ENCODE measurements at places on chromosomes 11 and 22.

DNA sequence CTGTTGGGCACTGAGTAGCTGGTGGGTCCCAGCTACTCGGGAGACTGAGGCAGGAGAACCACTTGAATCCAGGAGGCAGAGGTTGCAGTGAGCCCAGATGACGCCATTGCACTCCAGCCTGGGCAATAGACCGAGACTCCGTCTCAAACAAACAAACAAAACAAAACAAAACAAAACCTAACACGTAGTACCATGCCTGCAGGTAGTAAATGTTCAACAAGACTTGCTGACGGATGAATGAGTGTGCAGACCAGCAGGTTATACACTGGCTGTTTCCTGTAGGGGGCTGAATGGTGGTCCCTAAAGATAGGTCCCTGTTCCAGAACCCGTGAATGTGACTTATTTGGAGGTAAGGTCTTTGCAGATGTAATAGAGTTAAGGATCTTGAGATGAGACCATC, 12.8 kb upstream of the MRGPRD start:
- DNase-seq = no peak

- DNase-seq = no peak
Observed at GRCh38 chr11:112339566-112339965, 78.9 kb upstream of the PLET1 start.

GRCh38 chr22:29872989-29873388, 10.0 kb upstream of the MTMR3 start:
- no peak for DNase-seq

DNA sequence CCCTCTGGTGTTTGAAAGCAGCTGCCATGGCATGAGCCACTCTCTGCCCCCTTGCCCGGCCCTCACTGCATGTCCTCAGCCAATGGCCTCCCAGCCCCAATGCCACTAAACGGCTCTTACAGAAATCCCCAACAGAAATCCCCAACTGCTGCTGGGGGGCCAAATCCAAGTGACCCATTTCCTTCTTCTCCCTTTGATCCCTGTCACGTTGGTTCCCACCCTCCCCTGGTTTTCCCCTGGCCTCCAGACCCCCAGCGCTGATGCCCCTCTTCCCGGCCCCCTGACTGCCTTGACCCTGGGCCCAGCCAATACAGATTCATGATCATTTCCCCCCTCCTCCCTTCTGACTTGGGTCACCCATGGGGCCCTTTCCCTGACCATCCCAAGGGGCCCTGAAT, 30.9 kb downstream of the IGLL1 start:
- no peak for DNase-seq

DNA sequence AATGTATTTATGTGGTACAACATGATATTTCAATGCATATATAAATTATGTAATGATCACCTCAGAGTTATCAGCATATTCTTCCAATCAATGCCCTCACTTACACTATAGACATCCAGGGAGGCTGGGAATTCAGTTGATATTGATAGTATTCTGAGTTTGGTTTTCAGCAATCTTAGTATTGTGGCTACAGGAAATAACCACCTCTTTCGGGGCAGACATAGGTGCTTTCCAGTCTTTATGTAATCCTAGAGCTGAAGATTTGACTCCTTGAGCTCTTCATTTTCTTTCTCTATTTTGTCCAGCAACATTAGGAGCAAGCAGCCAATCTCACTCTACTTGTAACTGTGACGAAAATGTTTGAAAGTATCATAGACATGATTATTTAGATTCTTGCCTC, 712.7 kb upstream of the KIRREL3 start:
- no peak for DNase-seq

DNA sequence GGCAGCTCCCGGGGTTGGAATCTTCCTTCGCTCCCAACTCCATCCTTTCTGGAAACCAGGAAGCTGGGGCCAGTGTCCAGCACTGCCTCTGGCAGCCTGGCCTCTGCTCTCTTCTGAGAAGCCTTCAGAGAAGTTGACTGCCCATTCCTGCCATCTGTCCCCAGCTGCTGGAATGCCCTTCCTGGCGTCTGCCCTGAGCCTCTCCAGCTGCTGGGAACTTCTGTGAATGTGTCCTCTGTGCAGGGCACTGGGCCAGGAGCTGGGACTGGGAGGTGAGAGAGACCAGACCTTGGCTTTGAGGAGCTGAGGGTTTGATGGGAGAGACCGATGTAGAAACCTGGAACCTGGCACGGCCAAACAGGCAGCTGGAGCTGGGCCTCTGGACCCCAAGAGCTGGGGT, 5.9 kb upstream of the SOX10 start:
- DNase-seq = no peak

GRCh38 chr11:36854875-36855274, 256.8 kb upstream of the RAG2 start:
- DNase-seq = no peak

GRCh38 chr11:10302744-10303557, 1.9 kb upstream of the ADM start:
- DNase-seq = no peak

GRCh38 chr22:27397954-27398342, 403.6 kb downstream of the MN1 start:
- DNase-seq = no peak

GRCh38 chr22:35918456-35918855, 110.2 kb downstream of the RBFOX2 start:
- DNase-seq = no peak

DNA sequence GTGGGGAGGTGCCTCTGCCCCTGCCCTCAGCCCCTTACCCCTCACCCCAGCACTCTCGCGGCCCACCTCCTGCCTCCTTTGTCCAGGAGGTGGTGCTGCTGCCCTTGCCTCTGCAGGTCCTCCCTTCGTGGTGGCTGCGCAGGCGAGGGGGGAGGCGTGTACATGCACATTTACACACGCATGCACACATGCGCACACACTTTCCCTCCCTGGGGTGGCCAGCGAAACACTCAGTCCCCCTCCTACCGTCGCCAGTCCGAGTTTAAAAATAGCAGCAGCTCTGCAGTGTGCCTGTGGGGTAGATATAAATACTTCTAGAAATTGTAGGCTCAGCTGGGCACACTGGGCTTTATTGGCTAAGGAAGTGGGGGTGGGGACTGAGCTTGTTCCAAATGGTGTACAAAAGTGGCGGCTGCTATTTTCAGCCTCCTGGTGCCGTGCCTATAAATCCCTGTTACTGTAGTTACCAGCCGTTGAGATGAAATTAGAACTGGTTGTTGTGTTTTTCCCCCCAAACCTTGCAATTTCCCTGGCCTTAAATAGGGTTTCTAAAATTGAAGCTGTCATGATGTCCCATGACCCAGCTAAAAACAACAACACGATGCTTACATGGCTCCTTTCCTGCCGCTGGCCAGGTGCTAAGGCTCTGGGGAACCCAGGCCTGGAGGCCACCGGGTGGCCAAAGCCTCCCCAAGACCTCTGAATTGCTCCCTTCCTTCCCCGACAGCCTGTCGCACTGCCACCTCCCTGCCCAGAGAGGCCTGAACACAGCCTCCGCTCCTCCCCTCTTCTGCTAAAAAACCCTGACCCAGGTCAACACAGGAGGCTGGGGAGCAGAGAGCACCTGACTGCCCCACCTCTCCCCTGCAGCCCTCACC, 12.4 kb downstream of the PICK1 start:
- DNase-seq = no peak

GRCh38 chr22:29203488-29204454, 1.9 kb upstream of the EMID1 start:
- DNase-seq = no peak

- DNase-seq = no peak
Observed at GRCh38 chr11:75260396-75261170, 20.0 kb downstream of the TPBGL start.

DNA sequence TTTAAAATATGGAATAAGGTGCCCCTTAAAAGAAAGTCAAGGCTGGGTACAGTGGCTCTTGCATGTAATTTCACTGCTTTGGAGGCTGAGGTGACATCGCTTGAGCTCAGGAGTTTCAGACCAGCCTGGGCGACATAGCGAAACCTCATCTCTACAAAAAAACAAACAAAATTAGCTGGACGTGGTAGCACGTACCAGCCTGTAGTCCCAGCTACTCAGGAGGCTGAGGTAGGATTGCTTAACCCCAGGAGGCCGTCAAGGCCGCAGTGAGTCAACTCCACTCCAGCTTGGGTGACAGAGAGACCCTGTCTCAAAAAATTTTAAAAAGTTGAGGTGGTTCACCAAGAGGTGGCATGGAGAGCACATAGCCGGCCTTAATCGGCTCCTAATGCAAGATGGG, 17.7 kb upstream of the ADORA2A start:
- no peak for DNase-seq

DNA sequence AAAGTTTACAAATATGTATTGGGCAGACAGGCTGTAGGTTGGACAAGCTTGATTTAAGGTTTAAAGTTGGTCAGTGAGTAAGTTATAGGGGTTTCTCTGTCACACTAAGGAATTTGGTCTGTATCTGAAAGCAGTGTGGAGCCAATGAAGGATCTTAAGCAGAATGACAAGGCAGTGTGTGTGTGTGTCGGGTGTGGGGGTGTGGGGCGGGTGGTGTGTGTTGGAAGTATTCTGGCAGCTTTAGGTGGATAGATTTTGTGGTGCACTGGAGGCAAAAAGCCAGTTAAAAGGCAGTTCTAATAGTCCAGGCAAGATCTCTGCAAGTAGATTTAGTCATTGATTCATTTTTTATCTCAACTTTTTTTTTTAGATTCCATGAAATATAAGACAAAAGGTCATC, 1006.8 kb upstream of the CCDC90B start:
- no peak for DNase-seq

DNA sequence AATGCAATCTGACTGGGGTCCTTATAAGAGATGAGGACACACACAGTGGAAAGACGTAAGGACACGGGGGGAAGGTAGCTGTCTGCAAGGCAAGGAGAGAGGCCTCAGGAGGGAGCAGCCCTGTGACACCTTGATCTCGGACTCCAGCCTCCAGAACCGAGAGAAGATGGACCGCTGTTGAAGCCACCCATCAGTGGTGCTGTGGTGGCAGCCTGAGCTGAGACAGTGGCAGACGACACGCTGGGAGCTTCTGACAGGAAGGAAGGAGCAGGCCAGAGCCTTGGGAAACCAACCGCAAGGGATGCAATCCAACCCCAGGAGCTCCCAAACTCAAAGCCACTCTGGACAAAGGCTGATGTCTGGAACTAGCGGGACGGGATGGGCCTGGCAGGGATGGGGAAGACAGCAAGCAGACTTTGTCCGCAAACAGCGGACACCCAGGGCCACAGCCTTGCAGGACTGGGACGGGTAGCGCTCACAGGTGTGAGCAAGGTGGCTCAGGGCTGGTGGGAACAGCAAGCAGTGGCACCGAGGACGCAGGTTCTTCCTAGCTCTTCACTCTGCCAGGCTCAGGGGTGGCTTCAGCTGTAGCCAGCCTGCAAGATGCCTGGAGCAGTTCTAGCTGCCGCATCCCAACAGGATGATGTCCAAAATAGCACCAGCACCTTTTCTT, 10.9 kb downstream of the LTO1 start:
- DNase-seq = no peak

DNA sequence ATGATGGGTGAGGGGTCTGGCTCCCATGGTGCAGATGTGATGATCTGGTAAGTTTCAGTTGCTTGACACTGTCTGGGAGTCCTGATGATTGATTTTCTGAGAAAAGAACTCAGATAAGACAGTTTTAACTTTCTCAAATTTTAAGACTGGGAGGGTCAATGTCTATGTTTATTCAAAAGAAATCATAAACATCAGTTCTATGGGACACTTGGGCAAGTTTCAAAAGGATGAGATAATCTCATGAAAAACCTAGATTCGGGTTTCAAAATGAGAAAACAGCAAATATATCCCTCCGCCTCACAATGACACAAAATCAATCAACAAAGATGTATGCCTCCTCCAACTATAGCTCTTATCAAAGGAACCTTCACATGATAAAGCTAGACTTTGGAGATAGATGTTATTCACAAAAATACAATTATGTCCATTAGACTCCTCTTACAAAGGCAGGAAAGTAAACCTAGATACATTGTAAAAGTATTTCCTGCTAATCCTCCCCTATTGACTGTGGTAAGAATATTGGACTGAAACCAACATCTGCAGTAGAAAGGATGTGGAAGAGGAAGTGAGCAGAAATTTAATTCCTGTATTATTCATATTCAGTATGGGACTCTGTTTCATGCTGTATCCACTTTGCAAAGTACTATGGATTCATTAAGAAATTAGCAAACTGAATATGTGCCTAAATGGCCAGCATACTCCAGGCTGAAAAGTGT, 21.6 kb downstream of the SVIP start:
- no peak for DNase-seq

DNA sequence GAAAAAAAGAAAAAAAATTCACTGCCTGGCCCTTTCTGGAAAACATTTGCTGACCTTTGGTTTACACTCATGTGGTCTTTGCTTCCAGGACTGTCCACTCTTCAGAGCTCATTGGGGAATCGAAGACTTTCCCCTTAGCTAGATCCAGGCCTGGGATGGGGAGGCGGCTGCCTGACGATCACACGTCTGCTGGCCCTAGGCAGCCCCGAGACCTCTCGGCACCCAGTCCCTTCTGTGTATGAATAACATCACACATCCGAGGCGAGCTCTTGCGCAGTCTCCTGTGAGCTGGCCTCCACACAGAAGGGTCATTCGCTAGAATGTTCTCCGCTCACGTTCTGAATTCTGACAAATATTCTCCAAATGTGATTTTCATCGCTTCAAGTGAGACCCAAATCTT, 25.7 kb upstream of the GAL start:
- no peak for DNase-seq

- no peak for DNase-seq
Observed at GRCh38 chr11:121968638-121969037, 147.4 kb downstream of the BLID start.

GRCh38 chr11:61853698-61854169, 25.6 kb downstream of the FADS2 start:
- no peak for DNase-seq

DNA sequence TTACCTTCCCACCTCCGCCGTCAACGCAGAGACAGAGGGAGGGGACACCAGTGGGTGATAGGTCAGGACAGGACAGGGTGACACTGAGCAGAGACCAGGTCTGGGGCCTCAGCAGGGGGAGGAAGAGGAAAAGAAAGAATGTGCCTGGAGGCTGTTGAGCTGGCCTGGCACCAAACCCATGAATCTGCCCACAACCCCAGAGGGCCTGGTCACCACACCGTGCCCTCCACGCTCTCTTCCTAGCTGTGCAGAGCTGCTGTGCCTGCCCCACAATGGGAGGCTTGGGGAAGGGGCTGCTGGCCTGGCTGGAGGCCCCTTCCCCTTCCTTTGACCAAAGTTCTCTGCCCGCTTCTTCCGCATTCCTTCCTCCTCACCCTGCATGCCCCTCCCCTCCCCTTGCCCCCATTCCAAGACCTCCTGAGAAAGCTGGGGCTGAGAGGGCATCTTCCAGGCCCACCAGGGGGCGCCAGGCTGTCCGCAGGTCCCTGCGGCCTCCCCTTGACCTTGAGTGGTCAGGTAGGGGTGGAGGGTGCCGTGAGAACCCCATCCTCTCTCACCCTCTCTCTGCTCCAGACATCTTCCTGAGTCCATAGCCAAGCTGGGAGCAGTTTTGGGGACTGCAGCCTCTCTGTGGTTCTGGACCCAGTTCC, 11.0 kb upstream of the CACNA1I start:
- no peak for DNase-seq

Measured in SHP77 treated with DMSO at 0.1 percent for 48 hours (cell line).